Stimulated activated CD4-positive, alpha-beta T cell treated with anti-CD3 and anti-CD28 coated beads, Interleukin-1b, Interleukin-23, amount 100 ng/mL, for 4 hours (primary cell): ENCODE measurements at places on chromosomes 3 and 15.

DNA sequence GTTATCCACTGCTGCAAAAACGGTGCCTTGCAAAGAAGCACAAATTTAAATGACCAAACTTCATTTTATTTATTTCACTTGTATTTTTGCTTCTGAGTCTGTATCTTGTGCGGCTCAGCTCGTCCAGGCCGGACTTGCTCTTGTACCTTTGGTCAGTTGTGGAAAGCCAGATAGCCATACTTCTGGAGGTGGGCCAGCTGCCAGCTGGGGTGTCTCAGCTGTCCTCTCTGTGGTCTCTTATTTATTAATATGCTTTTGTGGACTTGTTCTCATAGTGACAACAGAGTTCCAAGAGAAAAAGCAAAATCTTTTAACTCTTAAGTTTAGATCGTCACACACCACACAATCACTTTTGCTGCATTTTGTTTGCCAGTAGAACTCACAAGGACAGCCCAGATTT is 87.7 kb downstream of the IL1RAP start:
- DNase-seq: no peak

GRCh38 chr3:103601666-103602065 is 1166.9 kb downstream of the ZPLD1 start:
- DNase-seq: no peak

DNA sequence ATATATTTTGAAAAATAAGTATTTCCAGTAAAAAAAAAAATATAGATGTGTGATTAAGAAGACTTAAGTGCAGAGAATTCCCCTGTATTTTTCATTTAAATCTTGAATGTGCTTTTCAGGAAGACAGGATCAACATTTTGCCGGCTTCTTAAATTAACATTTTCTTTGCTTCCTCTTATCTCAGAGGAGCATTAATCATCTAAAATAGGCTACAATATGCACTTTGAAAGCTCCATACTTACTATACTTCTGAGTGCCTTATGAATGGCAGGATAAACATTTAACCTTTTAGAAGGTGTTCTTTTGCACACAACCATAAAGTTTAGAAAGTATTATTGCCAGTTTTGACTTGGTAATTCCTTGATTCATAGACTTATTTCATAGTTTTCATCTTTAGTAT is 164.3 kb downstream of the ECT2 start:
- no peak for DNase-seq

GRCh38 chr3:126537730-126538281 is 13.9 kb downstream of the CHST13 start:
- DNase-seq: no peak

- no peak for DNase-seq
Measured at GRCh38 chr15:41169781-41170180, 53.7 kb upstream of the INO80 start.

- DNase-seq: no peak
Measured at GRCh38 chr15:38211811-38212210, 40.8 kb upstream of the SPRED1 start.

- no peak for DNase-seq
Measured at GRCh38 chr15:70415398-70415797, 317.7 kb upstream of the TLE3 start.

GRCh38 chr3:131796111-131796510 is 238.7 kb downstream of the CPNE4 start:
- DNase-seq: no peak

GRCh38 chr3:43180694-43181093 is 74.8 kb upstream of the POMGNT2 start:
- no peak for DNase-seq

GRCh38 chr3:139715743-139716360 is 38.1 kb upstream of the NMNAT3 start:
- DNase-seq: no peak

GRCh38 chr3:150762662-150763121 is 277 bp downstream of the SIAH2 start:
- DNase-seq: no peak

GRCh38 chr3:48428572-48429316 is 1.1 kb downstream of the PLXNB1 start:
- no peak for DNase-seq

- DNase-seq: no peak
Measured at GRCh38 chr3:171468296-171468906, 8.2 kb upstream of the TNIK start.

DNA sequence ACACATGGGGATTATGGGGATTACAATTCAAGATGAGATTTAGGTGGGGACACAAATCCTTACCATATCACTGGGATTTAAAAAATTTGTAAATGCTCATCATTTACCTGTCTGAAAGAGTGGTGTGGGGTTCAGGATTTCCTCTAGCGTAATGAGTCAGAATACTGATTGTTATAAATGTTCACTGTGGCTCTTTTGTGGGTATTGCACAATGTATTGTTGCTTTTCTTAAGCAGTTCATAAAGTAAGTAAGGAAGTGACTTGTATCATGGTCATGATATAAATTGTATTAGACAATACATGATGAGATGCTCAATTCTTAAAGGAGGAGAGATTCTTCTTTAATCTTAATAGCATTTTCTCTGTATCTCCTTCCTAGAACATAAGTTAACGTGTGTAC is 262.1 kb downstream of the CNTN4 start:
- no peak for DNase-seq

DNA sequence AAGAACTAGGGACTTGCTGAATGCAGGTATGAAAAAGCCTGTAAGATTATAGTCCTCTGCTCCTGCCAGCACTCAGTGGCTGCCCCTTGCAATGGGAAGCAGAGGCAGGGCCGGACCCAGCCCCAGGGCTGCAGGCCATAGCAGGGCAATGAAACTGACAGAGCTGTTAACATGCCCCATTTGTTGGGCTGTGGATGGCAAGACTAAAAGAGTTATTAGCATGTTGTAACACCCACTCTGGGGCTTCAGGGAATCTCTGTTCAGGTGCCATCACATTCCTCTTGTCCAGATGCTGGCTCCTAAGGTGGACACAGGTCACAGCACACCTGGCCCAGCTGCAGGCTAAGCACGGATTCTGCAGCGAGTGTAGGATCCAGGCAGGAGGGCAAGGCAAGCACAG is 7.4 kb upstream of the OR5H2 start:
- no peak for DNase-seq

DNA sequence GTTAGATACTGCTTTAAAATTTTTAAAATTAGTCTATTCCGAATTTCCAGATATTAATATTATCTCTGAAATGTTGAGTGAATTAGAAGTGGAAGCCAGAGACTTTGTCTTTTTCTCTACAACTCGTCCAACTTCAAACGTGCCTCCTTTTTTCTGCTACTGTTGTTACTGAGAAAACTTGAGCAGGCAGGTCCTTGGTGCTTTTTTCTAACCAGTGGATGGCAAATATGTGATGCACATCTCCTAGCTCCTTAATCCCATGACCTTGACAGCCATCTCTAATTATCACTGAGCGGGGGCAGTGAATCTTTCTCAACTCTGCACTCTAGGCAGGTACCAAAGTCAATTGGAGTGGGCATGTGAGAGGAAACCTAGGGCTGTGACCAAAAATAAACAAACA is 50.7 kb downstream of the FNDC3B start:
- no peak for DNase-seq

DNA sequence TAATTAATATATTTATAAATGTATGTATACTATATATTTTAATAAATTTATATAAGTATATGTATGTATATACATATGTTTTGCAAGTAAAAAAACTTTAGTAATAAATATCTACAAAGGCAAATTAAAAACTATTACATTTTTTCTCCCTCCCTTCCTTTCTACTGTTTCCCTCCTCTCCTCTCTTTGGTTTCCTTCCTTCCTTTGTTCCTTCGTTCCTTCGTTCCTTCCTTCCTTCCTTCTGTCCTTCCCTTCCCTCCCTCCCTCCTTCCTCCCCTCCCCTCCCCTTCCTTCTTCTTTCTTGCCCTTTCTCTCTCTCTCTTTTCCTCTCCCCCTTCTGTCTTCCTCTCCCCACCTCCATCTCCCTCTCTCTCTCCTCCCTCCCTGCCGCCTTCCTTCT is 423.6 kb downstream of the LPP start:
- no peak for DNase-seq

DNA sequence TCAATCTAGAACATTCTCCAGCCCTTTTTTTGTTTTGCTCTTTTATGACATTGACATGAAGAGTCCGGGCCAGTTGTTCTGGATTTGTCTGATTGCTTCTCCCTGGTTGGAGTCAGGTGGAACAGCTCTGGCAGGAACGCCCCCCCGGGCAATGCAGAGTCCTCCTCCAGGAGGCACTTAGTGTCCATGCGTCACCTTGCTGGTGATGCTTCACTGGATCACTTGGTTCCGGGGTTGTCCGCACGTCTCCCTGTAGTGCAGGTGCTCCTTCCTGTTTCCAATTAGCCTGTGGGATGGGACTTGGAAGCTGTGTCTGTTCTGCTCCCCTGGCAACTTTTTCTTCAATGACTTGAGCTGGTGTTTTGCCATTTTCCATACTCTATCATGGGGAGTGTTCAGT is 9.8 kb downstream of the CSK start:
- no peak for DNase-seq

- DNase-seq: no peak
Measured at GRCh38 chr3:52838561-52839267, 3.9 kb upstream of the MUSTN1 start.

- DNase-seq: no peak
Measured at GRCh38 chr15:94703596-94703995, 472.2 kb downstream of the MCTP2 start.

- DNase-seq: no peak
Measured at GRCh38 chr15:82643992-82644391, 3.2 kb downstream of the CPEB1 start.

DNA sequence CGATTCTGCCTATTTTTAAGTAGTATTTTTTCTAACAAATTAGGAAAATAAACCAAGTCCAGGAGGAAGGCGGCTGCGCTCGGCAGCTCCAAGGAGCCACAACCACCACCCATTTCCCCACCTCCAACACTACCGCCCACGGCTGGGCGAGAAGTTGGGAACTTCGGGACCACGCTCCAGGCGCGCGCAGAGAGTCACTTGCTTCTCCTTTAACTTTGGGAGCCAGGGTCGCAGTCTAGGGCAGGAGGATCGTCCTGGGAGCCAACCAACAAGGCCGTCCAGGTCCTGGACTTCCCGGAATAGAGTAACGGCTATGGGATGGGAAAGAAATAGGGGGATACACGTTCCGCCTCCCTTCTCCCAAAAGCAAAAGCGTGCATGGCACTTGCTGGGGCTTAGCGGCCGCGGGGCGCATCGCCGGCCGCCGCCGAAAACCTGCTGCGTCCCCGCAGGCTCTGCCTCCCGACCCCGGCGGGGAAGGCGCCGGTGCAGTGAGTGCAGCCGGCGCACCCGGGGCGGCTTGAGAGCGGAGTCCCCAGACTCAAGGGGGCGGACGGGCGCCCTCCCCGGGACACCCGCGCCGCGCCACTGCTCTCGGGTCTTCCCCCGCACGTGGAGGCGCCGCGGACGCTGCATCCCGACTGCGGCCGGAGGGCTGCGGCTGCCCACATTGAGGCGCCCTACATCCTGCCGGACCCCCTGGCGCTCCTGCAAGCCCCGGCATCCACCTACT is 699 bp downstream of the MEGF11 start:
- no peak for DNase-seq

DNA sequence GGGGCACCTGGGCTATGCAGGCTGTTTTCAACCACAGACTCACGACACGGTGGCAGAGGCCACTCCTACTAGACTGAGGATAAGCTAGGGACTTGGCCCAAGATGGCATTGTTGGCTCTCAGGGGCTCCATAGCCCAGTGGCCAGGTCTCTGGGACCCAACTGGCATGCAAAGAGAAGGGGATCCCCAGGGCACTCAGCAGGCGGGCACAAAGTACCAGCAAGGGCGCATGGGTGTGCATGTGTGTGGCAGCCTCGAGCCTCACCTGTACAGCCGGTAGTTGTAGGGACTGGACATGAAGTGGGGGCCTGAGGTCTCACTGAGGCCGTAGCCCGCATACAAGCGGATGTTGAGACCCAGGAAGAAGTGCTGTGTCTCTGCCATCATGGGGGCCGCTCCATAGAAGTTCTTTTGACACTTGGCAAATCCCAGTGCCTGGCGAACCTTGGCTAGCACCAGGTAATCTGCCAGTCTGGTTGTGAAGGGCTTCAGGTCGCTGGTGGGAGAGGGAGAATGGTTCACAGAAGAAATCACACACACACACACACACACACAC is 30.2 kb downstream of the IDH3A start:
- no peak for DNase-seq

GRCh38 chr15:45611305-45611704 is 23.5 kb upstream of the SQOR start:
- DNase-seq: no peak

- DNase-seq: no peak
Measured at GRCh38 chr3:24596626-24597025, 102.0 kb upstream of the THRB start.

GRCh38 chr3:138962854-138963560 is 16.0 kb downstream of the FOXL2NB start:
- no peak for DNase-seq

DNA sequence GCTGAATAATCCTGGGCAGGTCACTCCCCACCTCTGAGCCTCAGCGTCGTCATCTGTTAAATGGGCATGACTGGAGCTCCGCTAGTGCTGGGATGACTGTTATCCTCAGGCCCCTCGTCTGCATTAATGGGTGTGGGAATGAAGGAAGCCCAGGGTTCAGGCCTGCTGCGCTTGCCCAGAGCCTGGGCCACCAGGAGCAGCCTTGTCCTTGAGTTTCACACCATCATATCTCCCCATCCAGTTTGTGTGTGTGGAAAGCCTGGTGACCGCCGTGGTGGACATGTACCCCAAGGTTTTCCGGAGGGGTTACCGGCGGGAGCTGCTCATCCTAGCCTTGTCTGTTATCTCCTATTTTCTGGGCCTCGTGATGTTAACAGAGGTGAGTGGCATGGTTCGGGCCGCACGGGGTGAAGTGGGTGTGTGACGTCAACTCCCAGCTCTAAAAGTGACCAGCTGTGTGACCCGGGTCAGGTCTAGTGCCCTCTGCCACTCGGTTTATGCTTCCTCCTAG is 63.5 kb upstream of the SLC6A1 start:
- no peak for DNase-seq

DNA sequence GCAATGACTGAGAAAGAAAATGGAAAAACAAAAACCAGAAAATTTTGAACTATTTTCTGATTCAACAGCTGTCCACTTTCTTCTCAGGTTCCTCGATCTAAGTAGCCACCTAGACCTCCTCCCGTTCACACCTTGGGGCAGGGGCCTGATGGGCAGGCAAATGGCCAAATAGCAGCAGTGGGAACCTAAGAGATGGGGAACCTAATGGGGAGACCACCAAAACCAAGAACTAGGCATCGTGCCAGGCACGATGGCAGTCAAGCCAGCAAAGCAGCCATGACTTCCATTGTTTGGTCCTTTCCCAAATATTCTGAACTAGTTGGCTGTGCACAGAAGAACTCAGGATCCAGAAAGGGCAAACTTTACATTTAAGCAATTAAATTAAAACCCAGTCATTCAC is 57.1 kb downstream of the CAPN7 start:
- DNase-seq: no peak

DNA sequence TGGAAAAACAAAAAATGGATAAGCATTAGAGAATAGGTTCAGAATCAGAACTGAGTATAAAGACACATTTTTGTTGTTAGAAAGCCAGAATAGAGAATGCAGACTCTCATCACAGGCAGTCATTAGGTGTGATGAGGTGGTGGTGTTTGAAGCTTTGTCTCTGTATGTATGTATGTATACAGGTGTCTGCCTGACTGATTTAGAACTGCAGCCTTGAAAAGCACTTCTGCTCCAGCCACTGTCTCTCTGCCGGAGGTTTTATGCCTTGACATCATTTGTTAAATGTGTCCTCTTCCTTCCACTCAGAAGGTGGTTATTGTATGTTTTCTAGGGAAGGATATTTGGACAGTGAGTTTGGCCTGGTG is 80.7 kb upstream of the ZBED2 start:
- no peak for DNase-seq

GRCh38 chr15:31328428-31328968 is 1.9 kb downstream of the KLF13 start:
- DNase-seq: peak; percentile 74
